ENCODE measurements at places on chromosomes 7 and 10.

DNA sequence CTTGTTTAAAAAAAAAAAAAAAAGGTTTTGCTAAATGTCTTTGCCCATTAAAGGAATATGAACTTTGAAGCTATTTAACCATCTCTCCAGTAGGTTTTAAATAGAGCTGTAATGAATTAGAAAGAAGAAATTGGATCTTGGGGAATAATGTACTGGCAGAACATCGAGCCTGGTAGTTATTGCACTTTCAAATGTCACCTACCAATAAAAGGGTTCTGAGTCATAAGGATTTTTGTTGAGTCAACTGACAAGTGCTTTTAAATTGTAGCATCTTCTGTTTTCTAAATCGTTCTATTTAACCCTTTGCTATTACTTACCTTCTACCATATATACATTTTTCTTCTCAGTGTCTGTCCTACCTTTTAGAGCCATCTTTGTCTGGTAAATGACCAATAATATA lies 10.7 kb downstream of the CUTC start:
- no peak for DNase-seq

GRCh38 chr10:45308707-45309106 lies 6.7 kb downstream of the OR13A1 start:
- DNase-seq, result no peak

DNA sequence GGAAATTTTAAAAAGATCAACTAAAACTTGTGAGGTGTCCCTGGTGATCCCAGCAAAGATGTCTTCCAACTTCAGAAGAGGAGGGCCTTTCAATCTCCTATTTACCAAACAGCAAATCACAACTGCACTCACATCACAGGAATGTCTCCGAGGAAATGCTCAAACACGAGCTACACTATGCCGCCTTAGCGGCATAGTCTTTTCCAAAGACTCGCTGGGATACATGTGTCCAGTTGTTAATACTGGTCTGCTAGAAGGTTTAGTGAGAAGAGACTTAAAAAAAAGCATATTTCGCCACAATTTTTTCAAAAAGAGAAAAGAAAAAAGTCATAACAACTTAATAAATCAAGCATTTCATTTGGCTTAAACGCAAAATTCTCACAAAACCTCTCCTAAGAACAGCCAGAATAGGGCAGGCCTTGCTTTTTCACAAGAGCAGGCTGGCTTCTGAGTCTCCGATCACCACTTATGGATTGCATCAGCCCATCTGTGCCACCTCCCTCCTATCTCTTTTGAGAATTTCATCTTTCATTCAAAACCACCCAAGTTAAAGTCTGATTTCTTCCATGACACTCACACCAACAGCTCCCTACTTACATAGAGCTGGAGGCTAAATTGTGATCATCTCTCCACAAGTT lies 66.1 kb downstream of the GNA12 start:
- no peak for DNase-seq

DNA sequence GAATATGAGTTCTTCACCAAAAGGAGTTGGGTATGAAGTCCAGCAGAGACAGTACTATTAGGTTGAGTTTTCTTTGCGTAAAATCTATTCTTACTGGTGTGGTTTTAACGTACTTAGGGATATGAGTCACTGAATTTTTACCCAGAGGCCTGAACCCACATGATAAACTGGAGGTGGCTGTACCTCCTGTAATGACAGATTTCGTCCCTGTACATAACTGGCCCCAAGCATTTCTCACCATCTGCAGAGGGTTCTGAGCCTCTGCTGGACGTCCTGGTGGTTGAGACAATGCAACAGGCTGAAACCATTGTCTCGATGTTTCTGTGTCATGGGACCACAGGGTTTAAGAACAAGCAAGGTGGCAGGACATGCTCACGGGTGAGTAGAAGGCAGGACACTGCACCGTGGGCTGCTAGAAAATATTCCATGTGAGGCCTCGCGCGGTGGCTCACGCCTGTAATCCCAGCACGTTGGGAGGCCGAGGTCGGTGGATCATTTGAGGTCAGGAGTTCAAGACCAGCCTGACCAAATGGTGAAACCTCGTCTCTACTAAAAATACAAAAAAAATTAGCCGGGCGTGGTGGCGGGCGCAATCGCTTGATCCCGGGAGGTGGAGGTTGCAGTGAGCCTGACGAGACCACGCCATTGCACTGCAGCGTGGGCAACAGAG lies 233.9 kb downstream of the DNAJB6 start:
- no peak for DNase-seq

GRCh38 chr10:101905251-101905650 lies 61.7 kb upstream of the KCNIP2 start:
- DNase-seq, result no peak

DNA sequence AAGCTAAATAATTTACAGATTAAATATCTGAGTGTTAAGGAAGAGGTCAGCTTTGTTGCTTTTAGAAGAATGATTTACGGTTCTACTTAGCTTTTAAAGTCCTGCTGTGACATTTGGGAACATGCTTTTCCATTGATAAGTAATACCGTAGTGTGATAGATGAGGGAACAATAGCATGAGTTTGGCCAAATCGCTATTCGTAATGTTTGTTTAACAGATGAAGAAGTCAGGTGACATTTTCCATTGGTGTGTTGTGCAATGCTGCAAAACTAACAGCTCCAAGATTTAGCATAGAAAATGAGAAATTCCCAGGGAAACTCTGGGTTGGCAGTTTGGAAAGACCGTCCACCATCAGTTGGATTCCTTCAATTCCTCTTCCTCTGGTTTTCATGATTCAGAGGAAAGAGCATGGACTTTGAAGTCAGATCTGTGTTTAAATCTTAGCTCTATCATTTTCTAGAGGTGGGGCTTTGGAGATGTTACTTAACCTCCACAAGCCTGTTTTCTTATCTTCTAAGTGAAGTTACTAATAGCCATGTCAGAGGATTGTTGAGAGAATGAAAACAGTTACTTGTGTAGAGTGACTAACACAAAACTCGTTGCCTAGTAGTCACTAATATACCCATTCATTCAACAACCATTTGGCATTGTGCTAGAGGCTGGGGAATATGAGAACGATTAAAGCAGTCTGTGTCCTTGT lies 140.4 kb upstream of the BMPER start:
- no peak for DNase-seq

DNA sequence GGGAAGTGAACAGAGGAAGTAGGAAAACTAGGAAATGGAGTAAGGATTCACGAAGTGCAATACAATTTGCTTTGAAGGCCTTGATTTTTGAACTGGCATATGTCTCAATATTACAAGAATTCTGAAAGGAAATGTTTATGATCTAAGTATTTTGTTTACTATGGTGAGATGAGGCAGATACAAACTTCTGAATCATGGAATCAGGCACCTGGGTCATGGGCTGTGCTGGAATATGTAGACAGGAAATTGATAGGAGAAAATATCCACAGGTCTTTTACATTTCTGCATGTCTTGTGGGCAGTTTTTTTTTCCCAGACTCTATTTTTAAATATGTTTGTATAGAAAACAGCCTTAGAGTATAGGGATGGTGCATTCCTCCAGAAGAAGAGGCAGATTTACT lies 117.1 kb downstream of the PPP1R3A start:
- no peak for DNase-seq

DNA sequence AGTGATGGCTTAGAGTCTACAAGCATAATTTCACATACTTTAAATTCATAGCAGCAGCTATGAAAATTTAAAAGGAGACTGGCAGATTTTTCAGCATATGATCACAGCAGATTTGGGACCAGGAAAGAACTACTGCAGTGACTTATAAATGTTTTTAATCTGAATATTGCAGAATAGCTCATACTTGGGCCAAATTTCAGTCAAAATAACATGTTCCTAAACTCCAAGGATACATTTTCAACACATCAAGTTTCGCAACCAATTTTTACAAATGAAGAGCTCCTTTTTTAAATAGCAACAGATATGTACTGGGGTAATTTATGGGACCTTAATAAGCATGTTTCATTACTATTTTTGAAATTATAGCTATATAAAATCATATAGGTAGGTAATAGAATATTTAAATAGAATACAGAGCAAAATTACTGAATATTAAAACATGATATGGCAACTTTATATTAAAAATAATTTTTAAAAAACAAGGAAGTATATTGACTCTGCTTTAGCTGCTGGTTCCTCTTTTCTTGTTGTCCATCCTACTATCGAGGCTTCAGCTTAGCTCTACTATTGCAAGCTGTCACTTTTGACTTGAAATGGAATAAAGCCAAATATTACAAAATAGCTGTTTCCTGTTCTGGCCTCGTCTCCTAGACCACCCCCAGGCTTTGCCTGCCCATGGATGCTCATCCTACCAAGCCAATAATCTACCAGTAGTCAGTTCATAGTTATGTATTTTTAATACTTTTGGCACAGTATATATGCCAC lies 123.1 kb downstream of the NRBF2 start:
- DNase-seq, result no peak

DNA sequence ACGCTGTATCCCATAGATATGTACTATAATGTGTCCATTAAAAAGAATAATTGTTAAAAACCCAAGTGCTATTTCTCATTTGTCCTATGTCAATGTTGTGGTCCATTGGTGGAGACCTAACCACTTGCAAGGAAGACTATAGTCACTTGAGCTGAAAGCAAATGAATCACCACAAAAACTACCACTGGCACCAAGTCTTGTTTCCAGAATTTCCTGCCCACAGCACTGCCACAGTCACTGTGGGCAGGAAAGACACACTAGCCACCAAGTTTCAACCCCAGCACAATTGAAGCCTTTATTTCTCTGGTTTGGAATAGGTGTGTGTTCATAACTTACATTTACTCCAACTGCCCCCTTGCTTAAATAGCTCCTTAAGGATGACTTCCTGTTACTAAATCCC lies 12.4 kb downstream of the DIP2C start:
- DNase-seq, result no peak

- no peak for DNase-seq
These were observed 47.9 kb upstream of the SKAP2 start for GRCh38 chr7:26912338-26912737.

DNA sequence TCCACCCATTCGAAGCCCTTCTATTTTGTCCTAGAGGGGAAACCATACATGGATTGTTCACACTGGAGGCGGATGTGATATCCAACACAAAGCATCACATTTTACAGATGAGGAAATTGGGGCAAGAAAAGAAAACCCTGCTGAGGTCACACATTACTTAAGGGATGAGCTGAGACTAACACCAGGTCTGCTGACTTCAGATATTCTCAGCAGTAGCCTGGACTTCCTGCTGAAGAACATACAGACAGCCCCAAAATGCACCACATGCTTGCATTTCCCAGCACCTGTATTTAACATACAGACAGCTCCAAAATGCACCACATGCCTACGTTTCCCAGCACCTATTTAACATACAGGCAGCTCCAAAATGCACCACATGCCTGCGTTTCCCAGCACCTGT lies 11.2 kb downstream of the GIMAP5 start:
- DNase-seq, result no peak

DNA sequence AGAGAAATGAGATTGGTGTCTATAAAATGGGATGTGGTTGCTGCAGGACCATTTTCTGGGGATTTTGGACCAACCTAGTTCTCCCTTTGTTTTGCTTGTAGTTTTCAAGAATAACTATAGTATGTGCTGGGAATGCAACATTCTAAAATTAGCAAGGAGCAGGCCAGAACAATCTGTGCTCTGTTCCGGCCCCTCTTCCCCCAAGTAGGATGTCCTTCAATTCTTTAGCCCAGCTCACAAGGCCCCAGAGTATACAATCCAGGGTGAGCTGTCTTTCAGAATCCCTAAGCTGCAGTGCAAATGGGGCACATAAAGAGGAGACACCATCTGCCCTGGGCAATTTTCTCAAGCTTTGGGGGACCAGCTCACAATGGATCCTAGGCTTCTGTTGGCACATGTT lies 809.1 kb downstream of the TNS3 start:
- no peak for DNase-seq

Measured in C1 segment of cervical spinal cord (tissue), 14 donors.